Activated T-cell treated with anti-CD3 and anti-CD28 coated beads for 1 hour (primary cell): ENCODE measurements at places on chromosomes 4 and X.
A peak's percentile ranks its signal among the peaks of the same experiment; 100 is the strongest.

- DNase-seq, result no peak
These were observed 99.9 kb downstream of the DCLK2 start for GRCh38 chr4:150178161-150178560.

DNA sequence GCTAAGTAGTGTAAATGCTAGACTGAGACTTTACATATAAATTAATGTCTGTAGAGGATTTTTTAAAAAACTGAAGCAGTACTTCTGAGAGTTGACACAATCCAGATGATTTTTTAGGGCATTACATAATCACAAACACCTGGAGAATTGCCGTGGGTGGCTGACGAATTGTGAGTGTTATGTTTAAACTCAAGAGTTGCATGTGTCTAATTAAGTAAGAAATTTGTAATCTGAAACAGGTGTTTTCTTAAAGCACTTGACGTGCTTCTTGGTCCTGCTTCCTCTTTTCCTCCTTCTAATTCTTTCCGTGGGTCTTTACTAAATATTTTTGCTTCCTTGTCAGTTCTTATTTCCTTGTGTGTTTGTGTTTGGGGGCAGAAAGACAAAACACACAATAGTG, 27.8 kb downstream of the PIR start:
- no peak for DNase-seq

GRCh38 chr4:16065066-16065465, 18.8 kb downstream of the PROM1 start:
- no peak for DNase-seq

GRCh38 chr4:25632135-25632534, 23.5 kb upstream of the SLC34A2 start:
- no peak for DNase-seq

- no peak for DNase-seq
These were observed 2.4 kb upstream of the PPP3CA start for GRCh38 chr4:101349801-101350064.

DNA sequence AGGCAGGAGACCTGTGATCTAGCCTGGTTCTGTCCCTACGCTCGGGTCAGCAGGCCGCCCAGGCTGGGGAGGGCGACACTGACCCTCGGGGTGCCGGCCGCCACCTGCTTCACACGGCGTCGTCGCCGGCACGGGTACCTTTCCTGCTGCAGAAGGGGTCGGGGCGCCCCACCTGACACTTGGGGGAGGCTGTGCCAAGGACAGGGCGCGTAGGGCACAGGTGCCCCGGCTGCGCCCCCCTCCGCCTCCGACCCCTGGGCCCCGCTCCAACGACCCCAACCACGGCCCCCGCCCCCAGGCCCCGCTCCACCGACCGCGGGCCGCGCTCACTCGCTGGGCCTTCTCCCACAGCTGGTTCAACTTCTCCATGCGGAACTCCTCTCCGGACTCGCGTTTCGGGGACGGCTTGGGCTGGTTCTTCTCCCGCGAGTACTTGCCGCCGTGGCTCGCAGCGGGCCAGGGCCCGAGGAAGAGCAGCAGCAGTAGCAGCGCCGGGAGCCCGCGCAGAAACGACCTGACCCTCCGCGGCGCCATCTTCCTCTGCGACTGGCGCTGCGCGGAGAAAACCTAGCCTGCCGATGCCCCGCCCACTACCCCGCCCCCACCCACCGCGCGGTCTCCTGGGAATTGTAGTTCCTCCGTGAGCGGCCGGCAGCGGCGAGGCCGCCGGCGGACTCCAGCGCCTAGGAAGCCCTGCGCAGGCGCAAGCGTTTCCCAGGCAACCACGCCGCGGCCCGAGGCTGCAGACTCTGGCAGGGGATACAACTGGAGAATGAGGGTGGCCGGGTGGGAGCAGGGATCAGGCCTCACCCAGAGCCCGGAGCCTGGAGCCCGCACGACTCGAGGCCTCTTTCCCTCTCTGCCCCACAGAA, at the start of gene LRPAP1:
LRPAP1 (minus strand) TSS at position 544 of the 872 bp plus-strand sequence; CDS start at position 534, 10 bp downstream.
- DNase-seq, result peak; percentile 78

- no peak for DNase-seq
These were observed 145.2 kb upstream of the FTHL17 start for GRCh38 chrX:31217084-31217483.

DNA sequence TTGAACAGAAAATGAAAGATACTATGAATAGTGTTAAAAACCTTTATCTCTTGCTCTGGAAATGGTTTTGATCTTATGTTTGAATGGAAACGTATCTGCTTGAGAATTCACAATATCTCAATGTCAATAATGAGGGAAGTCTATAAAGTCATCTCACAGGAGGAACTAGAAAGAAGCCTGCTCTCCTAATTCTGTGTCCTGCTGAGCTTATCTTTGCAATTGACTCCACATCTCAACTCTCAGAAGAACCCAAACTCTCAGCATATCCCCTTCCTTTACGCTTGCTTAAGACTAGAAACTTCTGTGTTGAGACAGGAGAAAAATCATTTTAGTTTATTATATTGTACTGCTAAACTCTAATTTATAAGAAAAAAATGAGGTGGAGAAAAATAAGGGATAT, 8.3 kb upstream of the PF4V1 start:
- DNase-seq, result no peak
